ENCODE measurements at places on chromosomes 2 and 18. TPM values are rescaled to one million over a fixed set of nuclear protein-coding genes. Genes with fewer than 3 reads are reported as not detected.

DNA sequence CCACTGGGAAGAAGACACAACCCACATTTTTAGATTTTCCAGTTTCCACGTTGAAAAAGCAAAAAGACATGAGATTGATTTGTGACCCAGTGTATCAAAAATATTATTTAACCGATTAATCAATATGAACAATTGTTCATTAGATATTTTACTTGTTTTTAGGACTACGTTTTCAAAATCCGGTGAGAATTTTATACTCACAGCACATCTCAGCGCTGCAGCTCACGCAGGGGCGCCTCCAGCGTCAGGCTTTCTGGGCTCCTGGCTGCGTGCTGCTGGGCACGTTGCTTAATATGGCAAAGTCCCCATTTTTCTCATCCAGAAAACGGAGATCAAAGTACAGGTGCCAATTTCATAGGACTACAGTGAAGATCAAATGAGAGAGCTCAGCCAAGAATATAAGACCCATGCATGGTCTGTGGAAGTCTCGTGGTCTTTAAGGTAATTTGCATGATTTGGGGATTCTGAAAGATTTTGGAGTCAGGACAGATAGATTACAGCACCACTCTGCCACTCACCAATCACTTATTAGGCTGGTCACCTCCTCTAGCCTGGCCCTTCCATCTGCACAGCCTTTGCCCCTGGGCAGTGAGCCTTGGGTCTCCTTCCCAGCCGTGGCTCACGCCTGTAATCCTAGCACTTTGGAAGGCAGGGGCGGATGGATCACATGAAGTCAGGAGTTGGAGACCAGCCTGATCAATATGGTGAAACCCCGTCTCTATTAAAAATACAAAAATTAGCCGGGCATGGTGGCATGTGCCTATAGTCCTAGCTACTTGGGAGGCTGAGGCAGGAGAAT lies 36.2 kb downstream of the PTPN18 start:
- no peak for DNase-seq

DNA sequence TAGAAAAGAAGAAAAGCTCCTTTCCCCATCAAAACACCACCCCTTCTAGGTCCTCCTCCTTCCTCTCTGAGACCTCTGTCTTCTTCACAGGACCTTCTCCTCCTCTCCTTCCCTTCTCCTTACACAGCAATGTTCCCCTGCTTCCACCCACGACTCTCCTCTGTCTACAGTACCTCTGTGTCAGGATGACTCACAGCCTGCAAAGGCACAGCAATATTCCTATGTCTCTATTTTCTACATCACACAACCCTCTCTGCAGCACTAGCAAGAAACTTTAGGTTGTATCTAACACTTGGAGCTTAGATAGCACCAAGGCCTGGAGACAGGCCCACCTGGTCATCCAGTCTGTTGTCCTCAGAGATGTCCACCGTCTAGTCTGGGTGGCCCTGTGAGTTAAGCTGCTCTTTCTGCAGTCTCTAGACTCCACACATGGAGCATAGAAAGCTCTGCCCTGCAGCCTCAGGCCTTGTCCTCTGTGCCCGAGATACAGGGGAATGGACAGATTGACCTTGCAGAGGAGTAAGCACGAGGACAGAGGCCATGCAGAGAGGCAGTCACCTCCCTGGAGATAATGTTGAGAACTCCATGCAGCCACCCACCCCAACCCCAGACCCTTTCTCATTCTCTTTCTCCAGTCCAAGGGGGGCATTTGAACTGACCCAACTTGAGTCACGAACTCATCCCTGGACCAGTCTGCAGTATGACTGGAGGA lies 212.0 kb downstream of the TNS1 start:
- no peak for DNase-seq

GRCh38 chr18:77392321-77392720 lies 142.7 kb downstream of the GALR1 start:
- no peak for DNase-seq

The QPCT gene
- 4.2 TPM for total RNA-seq

The CGREF1 gene
- 0.53 TPM for total RNA-seq

GRCh38 chr2:220353897-220354296 lies 726.5 kb downstream of the SLC4A3 start:
- DNase-seq: no peak

The RAB27B gene
- total RNA-seq: 9.7 TPM

DNA sequence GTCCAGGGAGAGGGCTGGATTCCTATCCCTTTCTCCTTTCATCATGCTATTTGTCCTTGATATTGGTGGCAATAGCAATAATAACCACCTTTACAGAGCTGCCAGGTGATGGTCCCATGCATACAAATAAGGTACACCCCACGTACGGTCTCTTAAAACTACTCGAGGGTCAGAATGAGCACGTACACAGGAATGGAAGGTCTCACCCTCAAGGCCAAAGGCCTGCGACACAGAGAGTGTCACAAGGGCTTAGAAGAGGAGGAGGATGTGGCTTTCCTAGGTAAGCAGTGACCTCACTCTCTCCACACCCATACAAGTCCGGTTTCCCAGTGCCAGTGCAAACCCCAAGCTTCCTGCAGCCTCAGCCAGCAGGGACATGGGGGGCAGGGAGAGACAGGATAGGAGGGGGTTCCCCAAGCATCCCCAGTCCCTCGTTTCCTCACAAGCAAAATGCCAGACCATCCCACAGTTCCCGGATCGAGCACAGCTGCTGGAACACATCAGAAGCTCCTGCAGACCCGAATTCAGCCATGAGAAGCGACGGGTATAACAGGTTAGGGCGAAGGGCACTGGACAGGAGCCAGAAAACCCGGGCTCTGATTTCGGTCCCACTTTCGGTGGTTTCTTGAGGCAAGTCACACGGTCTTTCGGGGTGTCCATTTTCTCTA lies 49.2 kb downstream of the PLB1 start:
- peak; percentile 41 for DNase-seq

- no peak for DNase-seq
These were observed 31.7 kb downstream of the TMEM178A start for GRCh38 chr2:39697454-39697853.

The OTOS gene
- not detected for total RNA-seq

GRCh38 chr2:239545741-239546392 lies 145.0 kb upstream of the HDAC4 start:
- DNase-seq: peak; percentile 16

DNA sequence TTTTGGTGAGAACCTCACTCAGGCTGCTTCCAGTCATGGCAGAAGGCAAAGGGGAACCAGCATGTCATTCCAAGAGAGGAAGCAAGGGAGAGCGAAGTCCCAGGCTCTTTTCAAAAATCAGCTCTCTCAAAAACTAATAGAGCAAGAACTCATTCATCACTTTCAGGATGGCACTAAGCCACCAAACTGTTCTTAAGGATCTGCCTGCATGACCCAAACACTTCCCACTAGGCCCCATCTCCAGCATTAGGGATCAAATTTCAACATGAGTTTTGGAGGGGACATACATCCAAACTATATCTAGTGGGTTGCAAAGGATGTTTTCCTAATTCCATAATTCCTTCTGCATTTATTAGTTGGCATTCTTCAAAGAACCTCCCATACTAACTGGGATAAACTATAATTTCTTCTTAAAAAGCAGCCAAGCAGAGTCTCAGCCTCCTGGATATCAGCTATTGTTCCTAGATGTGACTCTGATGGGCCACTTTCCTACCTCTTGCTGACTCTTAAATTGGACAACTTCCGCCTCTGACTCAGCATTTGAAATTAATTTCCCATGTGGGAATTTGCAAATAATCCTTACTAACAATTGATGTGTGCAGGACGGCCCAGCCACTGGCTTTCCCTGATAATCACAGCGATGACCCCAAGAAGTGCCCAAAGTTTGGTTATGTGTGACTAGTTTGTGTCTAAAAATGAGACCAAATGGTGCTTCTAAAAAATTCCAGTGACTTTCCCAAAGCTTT lies 5.5 kb upstream of the REV1 start:
- DNase-seq: no peak

DNA sequence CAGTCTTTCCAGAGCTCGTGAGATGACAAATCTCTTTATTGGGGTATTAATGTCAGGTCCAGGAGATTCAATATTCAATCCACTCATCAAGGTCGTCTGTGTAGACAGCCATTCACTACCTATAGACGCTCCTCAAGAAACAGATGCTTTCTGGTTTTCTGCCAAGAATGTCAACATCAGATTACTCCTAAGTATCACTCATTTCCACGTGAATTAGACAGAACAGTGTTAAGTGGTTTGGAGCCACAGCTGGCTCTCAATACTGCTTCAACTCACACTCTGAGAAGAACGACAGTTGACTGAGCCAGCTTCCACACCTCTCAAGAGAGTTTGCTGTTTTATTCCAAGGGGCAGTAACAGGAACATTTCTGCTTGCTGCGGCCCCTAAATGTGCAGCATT lies 113.5 kb upstream of the NEDD4L start:
- no peak for DNase-seq

The DYNAP gene
- total RNA-seq: not detected

The POTEJ gene
- total RNA-seq: 0.15 TPM

- no peak for DNase-seq
These were observed 88.7 kb downstream of the DYM start for GRCh38 chr18:49371786-49372185.

GRCh38 chr18:63882333-63883141 lies 5.0 kb upstream of the SERPINB2 start:
- DNase-seq: no peak

The RAX gene
- not detected for total RNA-seq

The SIX3 gene
- total RNA-seq: not detected

The CPLX4 gene
- not detected for total RNA-seq

The ECEL1 gene
- not detected for total RNA-seq

DNA sequence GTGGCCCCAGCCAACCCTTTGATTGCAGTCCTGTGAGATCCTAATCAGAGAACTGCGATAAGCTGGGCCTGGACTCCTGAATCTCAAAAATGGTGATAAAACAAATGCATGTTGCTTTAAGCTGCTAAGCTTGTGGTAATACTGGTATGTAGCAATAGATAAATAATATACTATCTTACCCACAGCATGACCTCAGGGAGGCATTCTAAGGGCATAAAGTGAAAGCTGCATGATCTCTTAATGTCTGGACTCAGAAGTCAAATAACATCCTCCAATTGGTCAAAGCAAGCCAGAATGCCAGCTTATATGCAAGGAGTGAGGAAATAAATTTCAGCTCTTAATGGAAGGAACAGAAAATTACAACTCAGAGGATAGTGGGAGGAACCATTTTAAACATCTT lies 246.1 kb downstream of the FSIP2 start:
- DNase-seq: no peak

- no peak for DNase-seq
These were observed 13.0 kb upstream of the TET3 start for GRCh38 chr2:73971722-73972121.

DNA sequence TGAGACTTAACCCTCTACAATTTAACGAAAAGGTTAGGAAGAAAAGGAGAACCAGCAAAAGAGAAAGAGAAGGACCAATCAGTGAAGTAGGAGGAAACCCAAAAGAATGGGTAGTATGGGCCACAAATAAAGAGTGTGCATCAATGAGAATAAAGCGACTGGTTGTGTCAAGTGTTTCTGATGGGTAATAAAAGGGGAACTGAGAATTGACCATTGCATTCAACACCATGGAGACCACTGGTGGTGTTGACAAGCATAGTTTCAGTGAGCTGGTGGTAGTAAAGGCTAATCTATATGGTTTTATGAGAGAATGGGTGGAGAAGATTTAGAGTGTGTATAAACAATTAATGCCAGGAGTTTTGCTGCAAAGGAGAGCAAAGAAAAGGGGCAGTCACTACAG lies 75.4 kb downstream of the CSRNP3 start:
- no peak for DNase-seq

- DNase-seq: no peak
These were observed 98.2 kb downstream of the ZNF516 start for GRCh38 chr18:76396792-76397191.

GRCh38 chr2:195313962-195314361 lies 343.1 kb upstream of the SLC39A10 start:
- DNase-seq: no peak

GRCh38 chr2:38167968-38168350 lies 92.0 kb upstream of the CYP1B1 start:
- no peak for DNase-seq

DNA sequence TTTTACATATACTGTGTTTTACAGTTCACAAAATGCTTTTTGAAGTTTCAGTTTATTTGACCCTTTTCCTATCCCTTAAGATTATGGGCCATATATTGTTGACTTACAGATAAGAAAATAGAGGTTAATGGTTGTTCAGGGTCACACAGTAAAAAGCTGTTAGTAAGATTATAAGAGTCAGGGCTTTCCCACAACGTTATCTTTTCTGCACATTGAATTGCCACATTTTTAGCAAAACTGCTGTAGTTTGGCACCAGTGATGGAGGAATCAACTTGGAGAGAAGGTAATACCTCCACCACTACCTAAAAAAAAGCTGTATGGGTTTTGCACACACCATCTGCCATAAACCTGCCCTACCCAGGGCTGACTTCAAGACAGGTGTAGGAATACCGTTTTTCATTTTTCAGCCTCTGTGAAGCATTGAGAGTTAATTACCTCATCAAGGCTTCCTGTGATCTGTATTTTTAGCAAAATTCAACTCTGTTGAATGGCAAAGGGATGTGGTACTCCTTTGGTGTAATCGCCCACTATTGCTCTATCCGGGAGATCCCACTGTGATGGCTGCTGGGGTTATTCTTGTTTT lies 5.0 kb downstream of the SOWAHC start:
- no peak for DNase-seq

- no peak for DNase-seq
These were observed 2.1 kb downstream of the PPP3R1 start for GRCh38 chr2:68250196-68250595.

The IL18RAP gene
- 2.4 TPM for total RNA-seq

The MCEE gene
- 23.6 TPM for total RNA-seq

- no peak for DNase-seq
These were observed 792.2 kb downstream of the EPHA4 start for GRCh38 chr2:220779931-220780330.

GRCh38 chr18:68707646-68708045 lies 7.3 kb downstream of the TMX3 start:
- no peak for DNase-seq

DNA sequence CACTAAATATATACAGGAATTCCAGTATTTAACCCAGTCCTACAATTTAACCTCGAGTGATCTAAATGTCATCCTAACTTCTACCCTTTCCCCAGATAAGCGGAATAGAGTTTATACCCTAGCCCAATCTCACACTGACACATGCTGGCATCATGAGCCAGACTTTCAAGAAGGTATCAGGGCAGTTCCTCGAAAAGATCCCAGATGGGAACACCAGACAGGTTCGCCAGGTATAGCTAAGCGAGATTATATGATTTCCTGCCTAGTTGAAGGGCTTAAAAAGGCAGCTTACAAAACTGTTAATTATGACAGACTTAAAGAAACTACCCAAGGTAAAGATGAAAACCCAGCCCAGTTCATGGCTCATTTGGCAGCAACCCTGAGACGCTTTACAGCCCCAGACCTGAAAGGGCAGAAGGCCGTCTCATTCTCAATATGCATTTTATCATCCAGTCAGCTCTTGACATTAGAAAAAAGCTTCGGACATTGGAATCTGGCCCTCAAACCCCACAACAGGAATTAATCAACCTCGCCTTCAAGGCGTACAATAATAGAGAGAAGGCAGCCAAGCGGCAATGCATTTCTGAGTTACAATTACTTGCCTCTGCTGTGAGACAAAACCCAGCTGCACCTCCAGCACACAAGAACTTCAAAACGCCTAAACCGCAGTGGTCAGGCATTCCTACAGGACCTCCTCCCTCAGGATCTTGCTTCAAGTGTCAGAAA lies 668.2 kb upstream of the PKDCC start:
- no peak for DNase-seq

GRCh38 chr2:8548619-8549150 lies 133.2 kb upstream of the ID2 start:
- no peak for DNase-seq

Measured in left colon (tissue), 2 donors.